ENCODE measurements at places on chromosomes 1 and 21.

- no peak for DNase-seq
These were observed 221.1 kb upstream of the PBX1 start for GRCh38 chr1:164337885-164338284.

DNA sequence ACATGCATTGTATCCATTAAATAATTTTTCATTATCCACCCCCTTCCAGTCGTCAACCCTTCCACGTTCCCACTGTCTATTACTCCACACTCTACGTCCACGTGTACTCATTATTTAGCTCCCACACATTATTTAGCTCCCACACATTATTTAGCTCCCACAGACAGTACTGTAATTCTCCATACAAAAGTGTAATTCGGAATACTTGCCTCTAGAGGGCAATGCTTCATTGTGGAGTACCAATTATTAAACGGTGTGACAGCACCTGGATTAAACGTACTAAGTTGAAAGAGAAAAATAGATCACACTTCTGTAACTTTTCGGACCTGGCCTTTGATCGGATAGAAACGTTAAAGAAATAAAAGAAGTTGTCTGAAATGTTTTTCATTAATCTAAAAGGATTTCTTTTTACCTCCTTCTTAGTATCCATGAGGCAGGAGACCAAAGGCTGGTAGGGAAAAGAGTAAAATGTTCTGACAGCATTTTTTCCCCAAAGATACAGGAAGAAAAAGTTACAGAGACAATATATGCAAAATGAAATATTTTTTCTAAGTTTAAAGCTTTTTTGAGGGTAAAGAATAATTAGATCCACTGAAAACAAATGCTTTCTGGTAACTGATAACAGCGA, 99.2 kb downstream of the LHX8 start:
- DNase-seq: peak; percentile 86

DNA sequence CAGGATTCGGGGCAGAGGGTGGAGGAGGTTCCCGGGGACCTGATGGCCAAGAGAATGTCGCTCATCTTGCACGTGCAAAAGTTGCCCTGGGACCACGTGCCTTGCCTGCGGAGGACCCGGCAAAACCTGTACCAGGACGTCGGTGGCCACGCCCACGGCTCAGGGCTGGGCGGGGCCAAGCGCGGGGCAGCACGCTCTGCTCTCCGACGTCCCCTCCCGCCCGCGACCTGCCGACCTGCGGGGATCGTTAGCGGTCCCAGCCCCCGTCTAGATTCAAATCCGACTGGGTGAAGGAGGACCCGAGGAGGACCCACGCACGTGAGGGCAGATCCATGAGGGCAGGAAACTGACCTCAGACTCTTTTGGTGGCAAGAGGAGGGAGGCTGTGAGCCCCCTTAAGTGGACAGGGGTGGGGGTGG, at the start of gene C1orf167:
TSS of gene C1orf167 (plus strand) at position 206 of the 419 bp plus-strand sequence. CDS start 2,208 bp downstream, outside the sequence.
- no peak for DNase-seq

DNA sequence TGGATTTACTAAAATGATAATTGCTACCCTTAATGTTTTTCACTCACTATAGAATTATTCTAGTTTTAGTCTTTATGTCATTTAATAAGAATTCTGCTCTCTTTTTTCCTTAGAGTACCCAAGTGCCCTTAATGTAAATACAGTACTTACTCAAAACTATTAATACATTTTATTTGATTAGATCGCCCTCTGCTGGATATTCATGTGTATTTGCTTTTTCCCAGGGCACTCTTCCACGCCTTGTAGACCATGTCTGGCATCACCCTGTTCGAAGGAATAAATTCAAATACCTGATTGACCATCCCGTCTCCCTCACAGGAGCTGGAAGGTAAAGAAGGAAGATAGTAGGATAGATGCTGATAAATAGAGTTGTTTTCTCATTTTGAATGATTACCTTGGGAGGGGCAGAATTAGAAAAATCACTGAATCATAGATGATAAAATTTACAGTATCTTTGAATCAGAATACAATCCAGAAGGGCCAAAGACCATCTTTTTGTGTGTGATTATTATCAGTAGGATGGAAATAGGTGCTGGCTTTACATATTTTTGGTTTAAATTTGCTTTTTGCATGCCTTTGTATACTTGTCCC, 4.1 kb downstream of the AXDND1 start:
- DNase-seq: peak; percentile 87

DNA sequence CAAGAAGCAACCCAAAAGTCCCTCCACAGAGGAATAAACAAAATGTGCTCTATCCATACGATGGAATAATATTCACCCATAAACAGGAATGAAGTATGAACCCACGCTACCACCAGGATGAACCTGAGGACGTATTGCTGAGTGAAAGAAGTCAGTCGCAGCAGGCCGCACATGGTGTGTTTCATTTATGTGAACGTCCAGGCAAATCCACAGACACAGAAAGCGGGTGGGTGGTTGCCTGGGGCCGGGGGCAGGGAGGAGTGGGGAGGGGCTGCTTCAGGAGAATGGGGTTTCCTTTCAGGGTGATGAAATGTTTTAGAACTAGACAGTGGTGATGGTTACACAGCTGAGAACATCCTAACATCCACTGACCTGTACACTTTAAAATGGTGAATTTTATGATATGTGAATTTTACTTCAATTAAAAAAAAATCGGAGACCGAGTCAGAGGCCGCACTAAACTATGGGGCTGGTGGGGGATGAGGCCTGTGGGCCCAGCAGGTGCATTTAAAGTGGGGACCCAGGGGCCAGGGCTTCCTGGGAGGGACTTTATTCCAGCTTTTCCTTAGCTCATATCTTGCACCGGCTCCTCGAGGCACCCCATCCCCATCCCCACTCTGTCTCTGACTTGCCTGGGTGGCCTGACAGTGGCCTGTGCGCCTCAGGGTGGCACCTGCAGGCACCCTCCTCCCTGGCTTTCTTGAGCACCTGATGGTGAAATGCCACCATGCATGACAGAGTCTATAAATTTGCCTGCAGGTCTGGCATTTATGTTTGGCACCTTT, 392.6 kb upstream of the VAMP3 start:
- peak; percentile 83 for DNase-seq

- DNase-seq: no peak
These were observed 131.9 kb downstream of the COQ8A start for GRCh38 chr1:227071895-227072587.

- DNase-seq: no peak
These were observed 143.1 kb downstream of the PHTF1 start for GRCh38 chr1:113616156-113616555.

- DNase-seq: no peak
These were observed 936 bp downstream of the ZBTB21 start for GRCh38 chr21:42009018-42009830.

GRCh38 chr1:72063364-72064044, 218.8 kb downstream of the NEGR1 start:
- no peak for DNase-seq

DNA sequence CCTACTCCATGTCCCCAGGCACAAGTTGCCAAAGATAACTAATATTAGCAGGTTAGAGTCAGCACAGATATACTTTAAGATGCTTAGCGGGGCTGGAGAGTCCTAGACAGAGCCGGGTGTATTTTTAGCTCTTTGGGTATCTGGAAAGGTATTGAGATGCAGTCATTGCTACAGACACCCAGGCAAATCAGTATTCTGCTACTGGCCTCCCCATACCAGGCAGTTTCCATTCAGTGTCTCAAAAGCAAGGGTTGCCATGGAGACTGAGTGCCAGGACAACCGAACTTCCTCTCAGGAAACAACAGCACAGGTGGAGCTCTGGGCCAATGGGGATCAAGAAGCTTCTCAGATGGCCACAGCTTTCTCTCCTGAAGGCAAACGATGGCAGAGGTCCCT, 45.3 kb downstream of the KCNC4 start:
- peak; percentile 17 for DNase-seq

GRCh38 chr1:36400514-36400824, 2.8 kb upstream of the LSM10 start:
- no peak for DNase-seq

- DNase-seq: no peak
These were observed 607.2 kb upstream of the PLXNA2 start for GRCh38 chr1:208851366-208851765.

- no peak for DNase-seq
These were observed 65.4 kb downstream of the NPHP4 start for GRCh38 chr1:5926686-5927435.

- no peak for DNase-seq
These were observed 16.6 kb downstream of the ZNF362 start for GRCh38 chr1:33272930-33273329.

DNA sequence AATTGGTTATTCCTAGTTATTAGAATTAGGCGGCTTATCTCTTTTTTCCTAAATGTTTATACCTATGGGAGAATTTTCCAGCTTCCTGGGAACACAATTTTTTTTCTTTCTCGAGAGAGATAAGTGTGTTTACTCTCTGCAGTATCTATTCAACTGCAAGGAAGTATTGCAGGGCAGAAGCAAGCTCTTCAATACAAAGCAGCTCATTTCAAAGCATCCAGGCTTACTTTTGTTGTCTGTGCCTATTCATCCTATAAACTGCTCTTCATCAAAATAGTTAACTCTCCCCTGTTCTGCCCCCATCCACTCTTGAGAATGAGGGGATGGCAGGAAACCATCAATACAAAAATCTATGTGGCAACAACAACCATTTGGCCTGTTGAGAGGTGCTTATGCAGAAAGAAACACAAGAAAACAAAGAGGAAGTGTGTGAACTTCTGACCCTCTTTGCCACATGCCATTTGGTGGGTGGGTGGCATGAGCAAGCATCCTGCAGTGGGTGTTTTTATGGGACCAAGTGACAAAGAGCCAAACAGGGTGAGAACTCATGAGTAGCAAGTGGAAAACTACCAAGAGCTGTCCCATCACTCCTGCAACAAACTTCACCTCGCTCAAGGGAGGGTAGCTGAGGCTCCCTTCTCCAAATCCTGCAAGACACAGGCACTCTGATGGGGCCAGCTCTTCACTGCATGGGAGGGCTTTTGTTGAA, 50.6 kb upstream of the MRPS6 start:
- peak; percentile 45 for DNase-seq

DNA sequence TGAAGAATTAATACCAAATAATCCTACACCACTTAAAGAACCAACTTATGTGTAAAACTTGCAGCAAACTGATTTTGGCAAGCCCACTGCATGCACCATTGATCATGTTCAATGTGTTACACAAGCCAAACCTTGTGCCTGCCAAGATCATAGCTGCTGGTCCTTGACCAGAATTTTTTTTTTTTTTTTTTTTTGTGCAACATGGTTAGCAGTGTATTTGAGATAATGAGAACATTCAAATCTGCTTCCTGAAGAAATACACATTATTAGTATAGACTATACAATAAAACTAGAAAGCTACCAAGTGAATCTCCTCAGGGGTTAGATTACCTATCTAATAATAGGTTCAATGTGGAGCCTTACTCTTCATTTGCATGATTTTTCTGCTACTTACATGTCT, 421.0 kb downstream of the MRPL39 start:
- DNase-seq: no peak

DNA sequence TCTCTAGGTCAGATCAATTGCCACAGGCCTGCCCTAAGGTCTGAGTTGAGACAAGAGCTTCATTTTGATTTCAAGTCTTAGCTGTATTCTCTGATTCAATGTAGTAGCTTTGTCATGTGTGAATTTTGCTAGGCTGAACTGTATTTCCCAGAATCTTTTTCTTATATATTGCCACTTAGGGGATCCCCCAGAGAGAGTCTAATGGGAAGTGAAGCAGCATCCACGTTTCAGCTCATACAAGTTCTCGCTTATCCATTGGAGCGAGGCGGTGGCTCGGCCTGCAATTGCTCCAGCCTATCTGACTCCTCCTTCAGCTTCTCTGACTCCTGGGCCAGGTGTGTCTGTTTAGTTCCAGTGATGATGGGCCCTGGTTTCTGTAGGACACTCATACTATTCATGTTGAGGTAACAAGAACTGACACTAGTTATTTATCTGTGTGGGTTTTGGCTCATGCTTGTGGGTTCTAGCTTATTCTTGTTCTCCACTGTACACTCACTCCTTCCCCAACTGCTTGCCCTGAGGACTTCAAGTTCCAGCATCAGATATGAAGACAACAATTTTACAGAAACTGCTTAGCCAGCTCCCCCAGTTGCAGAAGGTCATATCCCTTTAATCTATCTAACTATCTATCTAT, 48.2 kb downstream of the TBX19 start:
- no peak for DNase-seq

- no peak for DNase-seq
These were observed 186.5 kb downstream of the TGFBR3 start for GRCh38 chr1:91699339-91699974.

DNA sequence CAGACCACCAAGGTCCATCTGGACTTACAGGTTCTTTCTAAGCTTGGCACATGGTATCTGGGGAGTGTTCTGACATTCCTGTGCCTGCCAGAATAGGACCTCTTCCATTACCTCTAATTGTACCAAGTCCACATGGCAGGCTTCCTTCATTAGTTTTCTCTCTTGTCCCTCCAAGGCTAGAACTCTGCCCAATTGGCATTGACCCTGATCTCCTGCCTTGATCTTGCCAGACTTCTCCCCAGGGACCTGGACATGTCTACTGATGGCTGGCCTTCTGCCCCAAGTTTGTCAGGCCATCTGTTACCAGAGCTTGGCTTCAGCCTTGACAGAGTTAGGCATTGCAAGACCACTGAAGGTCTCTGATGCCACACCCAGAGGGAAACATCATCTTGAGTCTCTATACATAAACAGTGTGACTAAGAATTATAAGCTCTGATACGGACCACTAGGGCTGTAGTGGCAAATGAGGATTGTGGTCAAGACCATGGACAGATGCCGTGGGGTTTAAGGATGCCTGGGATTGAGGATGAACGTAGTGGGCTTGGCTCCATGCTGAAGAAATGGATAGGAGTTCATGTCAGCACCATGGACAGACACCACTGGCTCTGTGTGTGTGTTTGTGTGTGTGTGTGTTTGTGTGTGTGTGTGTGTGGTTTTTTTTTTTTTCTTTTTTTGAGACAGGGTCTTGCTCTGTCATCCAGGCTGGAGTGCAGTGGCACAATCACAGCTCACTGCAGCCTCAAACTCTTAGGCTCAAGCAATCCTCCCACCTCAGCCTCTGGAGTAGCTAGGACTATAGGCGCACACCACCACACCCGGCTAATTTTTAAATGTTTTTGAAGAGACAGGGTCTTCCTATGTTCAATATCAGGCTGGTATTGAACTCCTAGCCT, 19.5 kb upstream of the PSMB2 start:
- DNase-seq: no peak

DNA sequence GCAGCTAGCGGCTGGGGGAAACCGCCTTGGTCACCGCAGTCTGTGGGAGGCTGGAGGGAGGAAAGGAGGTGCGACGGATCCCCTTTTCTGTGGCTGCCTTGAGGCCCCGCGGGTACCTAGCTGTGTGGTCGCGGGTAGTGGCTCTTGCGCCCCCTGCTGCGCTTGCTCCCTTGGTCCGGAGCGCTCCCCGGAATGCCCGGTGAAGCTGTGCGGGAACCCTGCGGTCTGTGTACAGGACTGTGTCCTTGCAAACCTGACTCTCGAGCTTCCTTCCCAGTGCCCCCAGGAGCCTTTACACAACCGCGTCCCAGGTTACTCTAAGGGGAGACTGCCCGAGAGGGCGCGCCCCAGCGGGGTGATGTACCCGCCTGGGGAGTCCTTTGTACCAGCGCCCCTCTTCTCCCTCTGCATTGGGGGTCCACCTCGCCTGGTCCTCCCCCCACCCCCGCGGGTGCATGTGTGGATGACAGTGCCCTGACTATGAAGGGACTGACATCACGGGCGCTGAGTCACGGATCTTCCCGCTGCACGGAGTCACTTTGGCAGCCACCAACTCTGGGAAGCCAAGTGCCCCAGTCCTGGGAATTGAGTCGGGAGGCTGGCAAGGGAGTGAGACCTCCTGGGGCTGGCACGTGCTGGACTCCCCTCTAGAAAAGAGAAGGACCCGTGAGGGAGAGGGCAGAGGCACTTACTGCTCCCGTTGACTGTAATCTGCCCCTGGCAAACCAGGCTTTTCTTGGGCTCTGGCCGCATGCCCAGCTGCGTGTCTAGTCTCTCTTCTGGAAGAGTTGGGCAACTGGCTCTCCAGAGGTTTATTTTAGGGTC, 816 bp downstream of the IL6R start:
- no peak for DNase-seq

All from NCI-H510A treated with DMSO at 0.1 percent for 48 hours (cell line).